ENCODE measurements at places on chromosomes 7 and 10.
A peak's percentile ranks its signal among the peaks of the same experiment; 100 is the strongest.

DNA sequence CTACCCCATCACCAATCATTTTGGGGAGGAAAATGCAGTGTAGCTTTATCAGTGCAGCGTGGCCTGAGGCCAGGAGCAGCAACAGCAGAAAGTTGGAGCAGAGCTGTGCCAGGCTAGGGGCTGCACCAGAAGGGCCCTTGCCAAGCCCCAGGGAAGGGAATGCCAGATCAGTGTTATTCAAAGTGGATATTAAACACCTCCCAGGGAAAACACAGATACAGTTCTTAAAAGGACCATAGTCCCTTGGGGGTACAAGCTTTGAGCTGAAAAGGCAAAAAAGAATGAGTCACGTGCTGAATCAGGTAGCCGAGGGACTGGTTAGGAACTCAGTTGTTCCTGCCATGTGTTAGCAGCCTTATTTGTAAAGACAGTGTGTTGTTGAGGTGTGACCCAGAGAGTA lies 54.0 kb downstream of the GSDME start:
- no peak for DNase-seq

DNA sequence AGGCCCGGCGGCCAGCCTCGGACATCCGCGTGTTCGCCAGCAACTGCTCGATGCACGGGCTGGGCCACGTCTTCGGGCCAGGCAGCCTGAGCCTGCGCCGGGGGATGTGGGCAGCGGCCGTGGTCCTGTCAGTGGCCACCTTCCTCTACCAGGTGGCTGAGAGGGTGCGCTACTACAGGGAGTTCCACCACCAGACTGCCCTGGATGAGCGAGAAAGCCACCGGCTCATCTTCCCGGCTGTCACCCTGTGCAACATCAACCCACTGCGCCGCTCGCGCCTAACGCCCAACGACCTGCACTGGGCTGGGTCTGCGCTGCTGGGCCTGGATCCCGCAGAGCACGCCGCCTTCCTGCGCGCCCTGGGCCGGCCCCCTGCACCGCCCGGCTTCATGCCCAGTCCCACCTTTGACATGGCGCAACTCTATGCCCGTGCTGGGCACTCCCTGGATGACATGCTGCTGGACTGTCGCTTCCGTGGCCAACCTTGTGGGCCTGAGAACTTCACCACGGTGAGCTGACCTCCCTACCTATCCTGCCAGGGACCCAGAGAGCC lies 656 bp downstream of the ASIC3 start:
- no peak for DNase-seq

- DNase-seq, result no peak
Measured at GRCh38 chr7:27165996-27166530, 726 bp upstream of the HOXA9 start.

GRCh38 chr10:47024399-47025252 lies 113.4 kb downstream of the PTPN20 start:
- DNase-seq, result peak; percentile 66

DNA sequence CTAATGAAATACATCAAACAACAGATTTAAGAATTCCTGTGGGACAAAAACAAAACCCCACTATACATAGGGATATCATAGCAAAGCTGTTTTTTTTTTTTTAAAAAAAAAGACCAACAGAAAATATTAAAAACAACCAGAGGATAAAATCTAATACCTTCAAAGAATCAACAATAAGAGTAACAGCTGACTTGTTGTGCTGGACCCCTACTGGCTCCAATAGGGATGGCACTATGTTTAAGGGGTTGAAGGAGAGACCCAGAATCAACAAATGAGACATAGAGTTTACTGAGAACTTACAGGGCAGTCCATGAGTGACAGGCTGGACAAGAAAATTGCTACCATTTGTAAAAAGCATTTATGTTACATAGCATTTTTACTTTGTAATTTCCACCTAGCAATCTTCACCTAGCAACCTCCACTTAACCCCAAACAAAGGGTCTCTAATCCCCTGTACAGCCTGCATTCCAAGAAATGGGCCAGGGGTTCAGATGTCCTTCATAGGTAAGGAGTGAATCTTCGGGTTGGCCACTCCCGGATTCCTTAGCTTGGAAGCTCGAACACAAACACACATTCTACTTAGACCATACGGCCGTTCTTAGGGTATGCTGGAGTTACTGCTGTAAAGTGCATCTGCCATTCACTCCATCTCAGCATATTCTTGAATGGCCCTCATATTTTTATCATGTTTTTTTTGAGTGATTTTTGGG lies 25.8 kb downstream of the ASZ1 start:
- peak; percentile 24 for DNase-seq

DNA sequence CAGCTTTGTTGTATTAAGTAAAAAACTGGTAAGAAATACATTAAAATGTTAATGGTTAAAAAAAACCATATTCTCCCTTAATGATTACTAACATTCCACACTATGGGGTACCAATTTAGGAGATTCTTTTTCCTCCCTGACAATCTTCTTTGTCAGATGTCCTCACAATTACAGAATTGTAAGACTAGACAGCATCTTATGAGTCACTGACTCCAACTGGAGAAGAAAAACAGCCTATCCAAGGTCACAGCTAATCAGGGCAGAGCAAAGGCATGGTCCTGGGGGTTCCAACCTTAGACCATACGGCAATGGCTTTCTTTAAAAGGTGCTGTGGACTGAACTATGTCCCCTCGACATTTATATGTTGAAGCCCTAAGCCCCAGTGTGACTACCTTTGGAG lies 127.6 kb downstream of the DLG5 start:
- DNase-seq, result no peak

DNA sequence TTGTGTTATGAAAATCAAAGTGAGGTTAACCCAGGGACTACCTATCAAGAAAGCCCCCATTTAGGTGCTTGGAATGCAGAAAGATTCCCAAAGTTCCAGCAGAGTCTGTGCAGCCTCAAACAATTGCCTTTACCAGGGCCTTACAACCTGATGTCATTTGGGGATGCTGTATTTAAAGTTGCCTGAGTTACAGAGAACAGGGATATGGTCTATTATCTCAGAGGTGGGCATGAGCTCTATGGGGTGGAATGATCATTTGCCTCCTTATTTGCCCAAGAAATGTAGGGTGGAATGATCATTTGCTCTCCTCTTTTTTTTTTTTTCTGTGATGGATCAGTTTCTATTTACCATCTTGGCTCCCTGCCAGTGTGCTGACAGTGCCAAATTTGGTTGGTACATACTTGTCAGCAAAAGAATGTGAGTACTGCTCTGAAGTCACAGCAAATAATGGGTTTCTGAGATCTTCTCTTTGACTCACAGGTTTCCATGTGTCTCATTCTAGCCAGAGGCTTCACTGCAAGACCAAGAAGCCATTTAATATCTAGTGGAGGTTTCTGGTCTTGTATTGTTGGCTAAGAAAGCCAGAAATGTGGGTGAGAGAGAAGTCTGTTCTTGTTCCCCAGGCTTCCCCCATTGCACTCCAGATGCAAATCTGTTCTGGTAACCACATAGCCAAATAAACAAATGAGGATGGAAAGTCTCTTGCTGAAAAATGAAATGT lies 45.5 kb upstream of the ZNRF2 start:
- DNase-seq, result peak; percentile 73

GRCh38 chr10:101934686-101935305 lies 91.2 kb upstream of the KCNIP2 start:
- no peak for DNase-seq

GRCh38 chr7:136076954-136077353 lies 99.8 kb upstream of the MTPN start:
- DNase-seq, result no peak
